NCI-H226 (cell line): ENCODE measurements at places on chromosomes 2 and 18.

GRCh38 chr18:58447402-58448095 is 181.3 kb downstream of the ALPK2 start:
- no peak for DNase-seq

DNA sequence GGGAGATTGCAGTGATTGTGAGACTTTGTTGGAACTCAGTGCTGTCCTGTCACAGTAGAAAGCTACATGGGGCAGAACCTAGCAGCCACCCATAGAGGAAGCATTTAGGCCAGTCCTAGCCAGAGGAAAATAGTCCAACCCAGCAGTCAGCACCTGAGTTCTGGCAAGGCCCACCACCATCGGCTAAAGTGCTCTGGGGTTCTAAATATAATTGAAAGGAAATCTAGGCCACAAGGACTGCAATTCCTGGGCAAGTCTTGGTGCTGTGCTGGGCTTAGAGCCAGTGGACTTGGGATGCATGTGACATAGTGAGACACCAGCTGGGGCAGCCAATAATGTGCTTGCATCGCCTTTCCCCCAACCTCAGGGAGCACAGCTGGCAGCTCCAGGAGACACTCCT is 28.9 kb upstream of the ACTR2 start:
- no peak for DNase-seq

DNA sequence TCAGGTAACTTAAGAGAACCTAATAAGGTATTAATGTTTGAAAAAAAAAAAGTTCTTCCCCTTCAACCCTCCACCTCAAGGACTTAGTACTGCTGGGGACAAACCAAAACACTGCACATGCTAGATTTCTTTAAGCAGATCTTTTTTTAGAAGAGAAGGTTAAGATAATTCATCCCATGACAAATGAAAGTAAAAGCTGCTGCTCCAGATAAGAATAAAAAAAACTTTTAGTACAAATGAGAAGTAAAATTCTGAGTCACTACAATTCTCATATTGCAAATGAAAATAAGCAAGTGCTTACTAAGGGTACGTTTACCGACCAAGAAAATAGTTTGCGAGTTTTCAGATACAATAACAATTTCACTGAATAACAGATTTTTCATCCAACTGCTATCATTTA is 8.9 kb downstream of the STAM2 start:
- DNase-seq = no peak

DNA sequence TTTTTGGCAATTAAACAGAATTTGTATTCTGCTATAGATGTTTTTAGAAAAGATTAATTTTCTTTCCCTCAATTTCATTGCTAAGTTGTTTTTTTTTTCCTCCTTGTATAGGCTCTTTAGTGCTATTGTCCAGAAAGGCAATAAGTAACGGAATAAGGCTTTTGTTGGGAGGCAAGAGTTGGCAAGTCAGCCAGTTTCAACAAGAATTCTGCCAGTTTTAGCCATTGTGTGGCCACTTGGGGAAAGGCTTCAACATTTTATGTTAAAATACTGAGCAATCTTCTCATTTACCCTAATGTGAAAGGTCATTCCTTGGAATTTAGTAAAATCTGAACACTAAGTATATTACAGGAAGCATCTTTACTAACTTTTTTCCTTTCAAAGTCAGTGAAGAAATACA is 9.6 kb downstream of the CALCRL start:
- no peak for DNase-seq

GRCh38 chr18:36298126-36298741 is 721 bp downstream of the FHOD3 start:
- DNase-seq = no peak

GRCh38 chr2:143682436-143683055 is 553.3 kb downstream of the ARHGAP15 start:
- DNase-seq = no peak

- peak; percentile 11 for DNase-seq
Observed at GRCh38 chr18:30387401-30387800, 655.1 kb downstream of the DSC3 start.

DNA sequence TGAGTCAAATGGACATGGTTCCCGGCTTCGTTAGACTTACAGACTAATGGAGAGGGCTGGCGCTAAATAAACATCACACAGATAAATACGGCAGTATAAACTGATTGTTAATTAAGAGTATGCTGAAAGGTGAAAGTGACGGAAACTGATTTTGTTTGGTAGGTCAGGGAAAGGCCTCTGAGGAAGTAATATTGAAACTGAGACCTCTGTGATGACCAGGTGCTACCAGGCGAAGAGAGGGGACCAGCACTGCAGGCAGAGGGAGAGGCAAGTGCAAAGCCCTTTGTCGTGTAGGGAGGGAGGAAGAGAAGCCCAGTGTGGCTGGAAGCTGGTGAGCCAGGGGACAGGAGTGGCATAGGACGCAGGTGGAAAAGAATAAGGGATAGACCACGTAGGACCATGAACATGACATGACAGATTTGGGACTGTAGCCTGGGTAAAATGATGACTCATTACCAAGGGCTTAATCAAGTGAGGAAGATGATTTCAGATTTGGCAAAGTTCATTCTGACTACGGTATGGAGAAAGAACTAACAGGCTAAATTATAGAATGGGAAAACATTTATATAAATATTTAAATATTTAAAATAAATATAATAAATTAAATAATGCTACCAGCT is 433.1 kb downstream of the NCKAP5 start:
- DNase-seq = no peak

GRCh38 chr2:177669625-177670330 is 277.2 kb downstream of the AGPS start:
- no peak for DNase-seq

DNA sequence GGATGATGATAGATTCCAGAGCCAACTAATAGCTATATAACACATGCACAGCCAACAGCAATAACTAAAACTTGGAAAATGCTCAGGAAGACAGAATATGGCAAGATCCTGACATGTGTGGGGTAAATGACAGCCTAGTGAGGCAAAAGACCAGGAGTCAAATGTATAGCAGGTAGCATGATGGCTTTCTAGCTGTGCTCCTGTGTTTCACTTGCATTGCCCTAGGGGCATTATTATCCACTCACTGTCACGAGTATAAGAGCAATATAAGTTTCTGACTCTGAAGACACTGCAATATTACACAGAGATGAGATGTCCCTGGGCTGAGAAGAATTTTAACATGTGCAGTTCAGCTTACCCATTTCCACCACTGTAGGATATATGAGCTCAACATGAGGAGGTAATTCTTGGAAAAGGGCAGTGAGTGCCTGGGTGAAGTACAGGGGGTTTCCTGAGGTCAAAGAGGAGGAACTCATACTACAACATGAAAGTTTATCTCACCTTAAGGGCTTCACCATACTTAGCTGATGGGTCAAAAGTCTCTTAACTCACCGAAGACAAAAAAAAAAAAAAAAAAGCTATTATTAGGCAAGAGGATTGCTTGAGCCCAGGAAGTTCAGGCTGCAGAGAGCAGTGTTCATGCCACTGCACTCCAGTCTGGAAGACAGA is 1385.6 kb upstream of the SLC39A10 start:
- DNase-seq = no peak

DNA sequence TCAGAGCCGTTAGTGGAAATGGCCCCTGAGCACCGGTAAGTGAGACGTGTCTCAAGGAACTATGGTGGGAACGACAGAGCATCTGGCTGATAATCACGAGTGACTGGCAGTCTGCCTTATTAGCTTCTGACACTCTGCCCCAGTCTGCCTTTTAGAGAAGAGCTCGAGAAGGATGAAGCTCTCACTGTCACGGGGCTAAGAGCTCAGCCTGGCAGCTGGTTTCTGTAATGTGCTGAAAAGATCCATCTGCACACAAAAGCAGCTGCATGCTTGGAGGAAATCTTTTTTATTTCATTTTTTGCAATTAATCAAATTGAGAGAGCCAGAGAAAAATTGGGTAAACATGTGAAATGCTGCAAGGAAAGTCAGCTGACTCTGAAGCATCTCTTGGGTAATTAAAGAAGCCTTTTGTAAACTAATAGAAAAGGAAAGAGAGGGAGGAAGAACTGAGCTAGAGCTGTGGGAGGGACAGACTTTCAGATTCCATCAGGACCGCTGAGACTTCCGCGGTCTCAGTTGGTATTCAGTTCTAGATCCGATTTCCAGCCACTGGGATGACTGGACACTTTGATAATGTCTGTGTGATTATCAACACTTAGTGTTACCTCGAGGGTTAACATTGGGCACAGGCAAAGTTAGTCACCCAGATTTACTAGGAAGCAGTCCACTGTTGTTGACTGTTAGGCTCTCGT is 24.4 kb downstream of the MBP start:
- no peak for DNase-seq

GRCh38 chr2:166520604-166521003 is 26.6 kb upstream of the SCN7A start:
- no peak for DNase-seq

DNA sequence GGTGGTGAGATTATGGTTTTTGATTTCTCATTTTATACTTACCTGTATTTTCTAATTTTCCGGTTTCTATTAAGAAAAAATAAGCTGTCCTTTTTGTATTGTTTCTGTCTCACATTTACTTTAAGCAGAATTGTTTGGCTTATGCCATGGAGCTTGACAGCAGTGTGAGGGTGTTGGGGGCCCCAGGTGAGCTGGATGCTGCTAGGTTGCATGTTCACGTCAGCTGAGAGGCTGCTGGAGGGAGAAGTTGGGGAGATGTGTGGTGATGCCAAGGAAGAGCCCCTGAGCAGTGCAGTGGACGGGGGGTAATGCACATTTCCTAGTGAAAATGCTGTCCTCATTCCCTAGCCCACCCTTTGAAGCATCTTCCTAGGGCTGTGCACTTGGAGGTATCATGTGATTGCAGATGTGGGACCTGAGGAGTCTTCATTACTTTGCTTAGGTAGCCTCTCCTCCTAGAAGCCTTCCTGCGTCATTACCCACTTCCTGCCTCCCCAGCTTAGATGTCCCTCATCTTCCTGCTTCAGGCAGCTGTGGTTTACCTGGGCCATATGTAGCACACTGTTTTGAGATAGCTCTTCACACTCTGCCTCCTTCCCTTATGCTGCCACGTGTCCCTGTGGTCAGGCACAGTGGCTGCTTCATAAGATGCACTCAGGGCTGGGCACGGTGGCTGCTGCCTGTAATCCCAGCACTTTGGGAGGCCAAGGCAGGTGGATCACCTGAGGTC is 16.2 kb downstream of the ATG16L1 start:
- no peak for DNase-seq

GRCh38 chr2:189144700-189145211 is 34.8 kb downstream of the COL5A2 start:
- no peak for DNase-seq

- DNase-seq = no peak
Observed at GRCh38 chr18:12408247-12408869, 629 bp downstream of the PRELID3A start.

- DNase-seq = no peak
Observed at GRCh38 chr2:228902176-228902575, 368.9 kb downstream of the PID1 start.

DNA sequence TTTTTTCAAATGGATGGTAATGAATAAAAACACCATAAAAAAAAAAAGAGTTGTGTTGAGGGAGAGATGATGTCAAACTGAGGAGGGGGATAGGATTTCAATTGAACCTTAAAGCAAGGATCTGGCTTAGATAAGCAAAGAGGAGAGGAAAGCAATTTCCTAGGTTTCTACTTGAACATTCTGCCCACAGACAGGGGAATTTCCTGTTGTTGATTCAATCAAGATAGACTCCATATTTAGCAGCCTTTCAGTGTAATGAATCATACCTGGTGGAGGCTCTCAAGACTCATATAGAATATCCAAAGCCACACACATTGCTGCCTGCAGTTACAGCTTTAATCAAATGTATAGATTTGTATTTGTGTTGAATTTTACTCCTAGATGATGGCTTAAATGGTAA is 294.4 kb upstream of the PIK3C3 start:
- DNase-seq = peak; percentile 24

DNA sequence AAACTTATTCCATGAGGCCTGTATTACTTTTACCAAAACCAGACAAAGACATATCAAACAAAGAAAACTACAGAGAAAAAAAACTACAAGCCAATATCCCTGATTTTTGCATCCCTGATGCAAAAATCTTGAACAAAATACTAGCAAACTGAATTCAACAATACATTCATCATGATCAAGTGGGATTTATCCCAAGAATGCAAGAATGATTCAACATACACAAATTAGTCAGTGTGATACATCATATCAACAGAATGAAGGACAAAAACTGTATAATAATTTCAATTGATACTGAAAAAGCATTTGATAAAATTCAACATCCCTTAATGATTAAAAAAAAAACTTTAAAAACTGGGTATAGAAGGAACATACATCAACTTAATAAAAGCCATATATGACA is 106.8 kb downstream of the SLC39A10 start:
- peak; percentile 10 for DNase-seq

GRCh38 chr2:8142461-8142860 is 539.4 kb upstream of the ID2 start:
- no peak for DNase-seq

DNA sequence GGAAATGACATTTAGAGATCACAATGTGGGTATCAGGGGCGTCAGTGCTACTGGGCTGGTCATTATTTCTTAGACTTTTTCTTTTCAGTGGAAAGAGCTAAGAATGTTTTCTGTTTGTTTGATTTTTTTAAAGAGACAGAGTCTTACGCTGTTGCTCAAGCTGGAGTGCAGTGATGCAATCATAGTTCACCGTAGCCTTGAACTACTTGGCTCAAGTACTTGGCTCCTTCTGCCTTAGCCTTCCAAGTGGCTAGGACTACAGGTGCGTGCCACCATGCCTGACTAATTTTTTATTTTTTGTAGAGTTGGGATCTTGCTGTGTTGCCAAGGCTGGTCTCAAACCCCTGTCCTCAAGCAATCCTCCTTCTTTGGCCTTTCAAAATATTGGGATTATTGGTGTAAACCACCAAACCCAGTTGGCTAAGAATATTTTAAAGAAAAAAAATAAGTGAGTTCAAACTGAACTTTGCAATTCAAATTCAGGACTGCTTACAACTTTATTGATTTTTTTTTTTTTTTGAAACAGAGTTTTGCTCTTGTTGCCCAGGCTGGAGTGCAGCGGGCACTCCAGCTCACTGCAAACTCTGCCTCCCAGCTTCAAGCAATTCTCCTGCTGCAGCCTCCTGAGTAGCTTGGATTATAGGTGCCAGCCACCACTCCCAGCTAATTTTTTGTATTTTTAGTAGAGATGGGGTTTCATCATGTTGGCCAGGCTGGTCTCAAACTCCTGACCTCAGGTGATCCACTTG is 154.2 kb downstream of the MIB1 start:
- no peak for DNase-seq

DNA sequence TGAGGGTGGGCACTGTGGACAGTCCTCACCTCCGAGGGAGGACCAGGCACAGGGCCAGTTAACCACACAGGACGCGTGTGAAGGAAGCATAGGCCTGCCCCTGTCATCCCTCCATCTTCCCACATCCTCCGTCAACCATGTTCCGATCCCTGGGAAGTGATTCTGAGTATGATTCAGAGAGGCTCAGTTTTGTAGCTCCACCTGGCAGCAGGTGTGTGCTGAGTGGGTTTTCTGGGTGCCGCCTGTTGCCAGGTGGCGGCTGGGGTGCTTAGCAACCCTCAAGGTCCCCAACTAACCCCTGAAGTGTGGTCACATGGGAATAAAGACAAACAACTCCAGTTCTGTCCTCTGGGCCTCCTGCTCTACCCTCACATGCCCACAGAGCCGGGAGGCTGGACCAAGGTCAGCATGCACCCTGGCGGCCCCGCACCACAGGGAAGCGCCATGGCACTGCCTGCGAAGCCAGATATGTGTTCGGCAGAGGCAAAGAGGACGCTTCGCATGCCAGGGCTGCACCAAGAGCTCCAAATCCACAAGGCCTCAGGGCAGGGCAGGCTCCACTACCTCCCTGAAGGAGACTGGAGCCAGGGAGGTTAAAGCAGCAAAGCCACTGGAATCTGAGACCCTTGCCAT is 60.0 kb downstream of the ADCY3 start:
- DNase-seq = no peak

GRCh38 chr2:175170659-175171304 is 2.8 kb upstream of the ATF2 start:
- DNase-seq = no peak
